EL (cell line): ENCODE measurements at places on chromosomes 2 and 18.

DNA sequence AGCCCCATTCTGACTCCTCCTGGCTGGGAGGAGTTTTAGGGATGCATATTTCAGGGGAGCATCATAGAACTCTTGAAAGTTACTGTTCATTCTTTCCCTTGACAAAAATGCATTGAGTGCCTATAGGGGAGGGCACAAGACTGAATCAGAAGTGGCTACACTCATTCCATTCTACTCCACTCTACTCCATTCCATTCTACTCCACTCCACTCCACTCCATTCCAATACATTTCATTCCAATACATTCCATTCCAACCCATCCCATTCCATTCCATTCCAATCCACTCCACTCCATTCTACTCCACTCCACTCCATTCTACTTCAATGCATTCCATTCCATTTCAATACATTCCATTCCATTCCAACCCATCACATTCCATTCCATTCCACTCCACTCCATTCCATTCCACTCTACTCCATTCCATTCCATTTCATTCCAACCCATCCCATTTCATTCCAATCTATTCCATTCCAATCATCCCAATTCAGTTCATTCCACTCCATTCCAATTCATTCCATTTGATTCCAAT, 110.8 kb downstream of the LOXHD1 start:
- DNase-seq, result peak; percentile 18

- no peak for DNase-seq
These were observed 34.1 kb downstream of the PARD6G start for GRCh38 chr18:80213182-80213581.

GRCh38 chr2:95047629-95048510, 22.4 kb downstream of the MAL start:
- DNase-seq, result no peak

DNA sequence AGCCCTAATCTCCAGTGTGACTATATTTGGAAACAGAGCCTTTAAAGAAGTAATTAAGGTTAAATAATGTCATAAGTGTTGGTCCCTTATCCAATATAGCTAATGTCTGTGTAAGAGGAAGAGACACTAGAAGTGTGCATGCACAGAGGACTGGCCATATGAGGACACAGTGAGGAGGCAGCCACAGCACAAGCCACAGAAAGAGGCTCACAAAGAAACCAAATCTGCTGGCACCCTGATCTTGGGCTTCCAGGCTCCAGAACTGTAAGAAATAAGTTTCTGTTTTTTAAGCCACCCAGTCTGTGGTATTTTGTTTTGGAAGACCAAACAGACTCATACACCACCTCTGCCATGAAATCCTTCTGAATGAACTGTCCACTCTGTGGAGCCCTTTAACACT, 186.4 kb upstream of the SLC39A10 start:
- DNase-seq, result no peak
